ENCODE measurements at places on chromosomes 13 and 19. TPM values are rescaled to one million over a fixed set of nuclear protein-coding genes. Genes with fewer than 3 reads are reported as not detected.

- no peak for DNase-seq
These were observed 420.2 kb downstream of the KCTD12 start for GRCh38 chr13:76466043-76466442.

- DNase-seq, result no peak
These were observed 300.7 kb upstream of the MIR17HG start for GRCh38 chr13:91046715-91047327.

- DNase-seq, result no peak
These were observed 4.5 kb downstream of the CPB2 start for GRCh38 chr13:46100191-46100815.

DNA sequence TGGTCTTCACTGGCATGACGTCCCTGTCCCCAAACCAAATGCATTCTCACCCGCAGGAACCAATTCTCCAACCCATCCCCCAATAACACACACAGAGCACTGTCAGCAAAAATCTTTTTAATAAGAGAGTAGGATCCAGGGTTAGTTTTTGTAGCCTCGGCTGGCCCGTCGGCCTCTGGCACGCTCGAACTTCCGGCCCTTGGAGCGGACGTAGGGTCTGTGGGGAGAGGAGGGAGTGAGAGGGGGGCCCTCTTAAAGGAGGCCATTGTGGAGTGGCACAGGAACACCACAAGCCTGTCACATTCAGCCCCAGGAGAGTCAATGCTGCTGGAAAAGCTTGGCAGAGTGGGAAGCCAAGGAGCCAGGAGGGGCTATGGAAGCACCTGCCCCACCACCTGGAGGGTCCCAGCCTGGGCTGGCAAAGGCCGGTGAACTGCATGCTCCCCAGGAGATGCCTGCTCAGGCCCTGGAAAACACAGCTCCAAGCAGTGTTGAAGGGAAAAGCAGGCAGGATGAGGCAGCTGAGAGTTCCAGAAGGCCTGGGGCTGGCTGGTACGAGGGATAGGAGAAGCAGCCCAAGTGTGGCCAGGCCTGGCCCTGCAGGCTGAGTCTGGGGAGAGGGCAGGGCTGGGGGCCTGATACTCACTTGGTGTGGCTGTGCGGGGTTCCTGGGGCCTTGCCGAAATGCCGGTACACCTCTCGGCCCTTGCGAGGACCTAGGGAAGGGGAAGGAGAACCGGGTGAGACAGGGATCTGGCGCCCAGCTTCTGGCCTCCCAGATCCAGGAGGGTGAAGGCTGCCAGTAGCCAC lies 560 bp upstream of the FAM83E start:
- DNase-seq, result no peak

GRCh38 chr19:18160493-18160970 lies 7.6 kb downstream of the PIK3R2 start:
- DNase-seq, result no peak

The ADGRE3 gene
- not detected for total RNA-seq

The FPR3 gene
- not detected for total RNA-seq
